PC-3 (cell line): ENCODE measurements at places on chromosomes 7 and 10.

DNA sequence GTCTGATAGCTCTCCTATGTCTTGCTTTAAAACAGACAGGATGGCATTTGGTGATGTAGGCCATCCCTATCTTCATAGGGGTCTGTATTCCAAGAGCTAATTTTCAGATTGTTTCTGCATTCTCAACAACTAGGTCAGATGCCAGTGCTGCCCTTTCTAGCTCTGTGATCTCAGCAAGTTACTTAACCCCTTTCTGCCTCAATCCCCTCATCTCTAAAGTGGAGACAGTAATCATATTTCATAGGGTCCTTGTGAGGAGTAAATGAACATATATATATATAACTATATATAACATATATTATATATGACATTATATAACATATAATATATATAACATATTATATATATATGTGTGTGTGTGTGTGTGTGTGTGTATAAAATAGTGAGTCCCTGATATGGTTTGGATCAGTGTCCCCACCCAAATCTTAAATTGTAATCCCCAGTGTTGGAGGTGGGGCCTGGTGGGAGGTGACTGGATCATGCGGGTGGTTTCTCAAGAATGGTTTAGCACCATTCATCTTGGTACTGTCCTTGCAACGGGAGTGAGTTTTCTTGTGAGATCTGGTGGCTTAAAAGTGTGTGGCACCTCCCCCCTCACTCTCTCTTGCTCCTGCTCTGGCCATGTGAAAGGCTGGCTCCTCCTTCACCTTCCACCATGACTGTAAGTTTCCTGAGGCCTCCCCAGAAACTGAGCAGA lies 45.2 kb downstream of the HIPK2 start:
- DNase-seq: no peak

DNA sequence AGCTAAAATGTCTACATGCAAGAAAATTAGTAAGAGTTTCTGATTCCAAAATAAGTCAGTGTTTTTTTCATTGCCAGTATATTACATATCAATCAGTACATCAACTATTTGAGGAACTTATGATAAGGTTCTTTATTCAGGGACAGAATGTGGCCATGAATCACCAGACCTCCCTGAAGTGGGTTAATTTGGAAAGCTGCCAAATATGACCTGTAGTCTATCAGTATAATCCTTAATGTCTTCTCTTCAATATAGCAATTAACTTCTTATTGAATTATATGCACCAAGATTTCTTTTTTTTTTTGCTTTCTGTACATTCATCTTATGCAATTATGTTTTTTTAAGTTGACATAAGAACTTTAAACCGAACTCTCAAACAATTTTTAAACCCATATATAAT lies 714.5 kb upstream of the POT1 start:
- no peak for DNase-seq

DNA sequence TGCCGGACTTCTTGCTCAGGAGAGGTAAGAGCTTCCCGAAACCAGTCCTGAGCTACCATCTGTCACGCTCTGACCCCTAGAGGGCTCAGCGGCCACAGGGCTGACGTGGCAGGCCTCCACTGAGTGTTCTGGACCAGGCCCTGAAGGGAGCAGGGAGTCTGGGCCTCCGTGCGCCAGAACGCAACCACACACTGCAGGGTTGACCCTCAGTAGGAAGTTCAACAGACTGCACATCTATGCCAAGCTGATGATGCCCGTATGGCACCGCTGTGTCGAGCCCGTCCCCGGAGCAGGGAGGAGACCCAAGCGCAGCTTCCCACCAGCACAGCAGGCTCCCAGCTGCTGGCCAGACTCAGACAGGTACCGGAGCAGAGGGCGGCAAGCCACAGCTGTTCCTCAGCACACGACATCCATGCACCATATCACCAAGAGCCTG lies 39.2 kb downstream of the CAMK2B start:
- no peak for DNase-seq

GRCh38 chr7:101557978-101558741 lies 70.9 kb downstream of the MYL10 start:
- no peak for DNase-seq

- DNase-seq: peak; percentile 20
Measured at GRCh38 chr7:1537535-1538412, 7.3 kb downstream of the MAFK start.

GRCh38 chr7:99041526-99041925 lies 102.4 kb downstream of the SMURF1 start:
- no peak for DNase-seq

DNA sequence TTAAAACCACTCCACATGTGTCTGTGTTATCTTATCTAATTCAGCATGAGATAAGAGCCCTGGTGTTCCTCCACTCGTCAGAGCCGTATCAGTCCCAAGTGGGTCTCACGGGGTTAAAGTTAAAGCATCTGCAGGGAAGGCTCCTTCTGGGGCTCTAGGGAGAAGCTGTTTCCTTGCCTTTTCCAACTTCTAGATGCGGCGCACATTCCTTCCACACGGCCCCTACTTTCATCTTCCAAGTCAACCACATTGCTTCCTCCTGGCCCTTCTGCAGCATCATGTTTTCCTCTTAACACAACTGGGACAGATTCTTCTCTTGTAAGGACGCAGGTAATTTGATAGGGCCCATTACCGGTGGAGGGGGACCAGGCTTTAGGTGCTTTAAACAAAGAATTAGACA lies 620.1 kb upstream of the DPP6 start:
- DNase-seq: no peak

- DNase-seq: no peak
Measured at GRCh38 chr10:132158823-132159222, 27.9 kb upstream of the DPYSL4 start.

- DNase-seq: peak; percentile 51
Measured at GRCh38 chr10:110901954-110902819, 16.8 kb downstream of the BBIP1 start.

- no peak for DNase-seq
Measured at GRCh38 chr10:97831259-97831658, 18.4 kb upstream of the GOLGA7B start.

- DNase-seq: no peak
Measured at GRCh38 chr10:91636892-91637291, 4.0 kb upstream of the PPP1R3C start.

DNA sequence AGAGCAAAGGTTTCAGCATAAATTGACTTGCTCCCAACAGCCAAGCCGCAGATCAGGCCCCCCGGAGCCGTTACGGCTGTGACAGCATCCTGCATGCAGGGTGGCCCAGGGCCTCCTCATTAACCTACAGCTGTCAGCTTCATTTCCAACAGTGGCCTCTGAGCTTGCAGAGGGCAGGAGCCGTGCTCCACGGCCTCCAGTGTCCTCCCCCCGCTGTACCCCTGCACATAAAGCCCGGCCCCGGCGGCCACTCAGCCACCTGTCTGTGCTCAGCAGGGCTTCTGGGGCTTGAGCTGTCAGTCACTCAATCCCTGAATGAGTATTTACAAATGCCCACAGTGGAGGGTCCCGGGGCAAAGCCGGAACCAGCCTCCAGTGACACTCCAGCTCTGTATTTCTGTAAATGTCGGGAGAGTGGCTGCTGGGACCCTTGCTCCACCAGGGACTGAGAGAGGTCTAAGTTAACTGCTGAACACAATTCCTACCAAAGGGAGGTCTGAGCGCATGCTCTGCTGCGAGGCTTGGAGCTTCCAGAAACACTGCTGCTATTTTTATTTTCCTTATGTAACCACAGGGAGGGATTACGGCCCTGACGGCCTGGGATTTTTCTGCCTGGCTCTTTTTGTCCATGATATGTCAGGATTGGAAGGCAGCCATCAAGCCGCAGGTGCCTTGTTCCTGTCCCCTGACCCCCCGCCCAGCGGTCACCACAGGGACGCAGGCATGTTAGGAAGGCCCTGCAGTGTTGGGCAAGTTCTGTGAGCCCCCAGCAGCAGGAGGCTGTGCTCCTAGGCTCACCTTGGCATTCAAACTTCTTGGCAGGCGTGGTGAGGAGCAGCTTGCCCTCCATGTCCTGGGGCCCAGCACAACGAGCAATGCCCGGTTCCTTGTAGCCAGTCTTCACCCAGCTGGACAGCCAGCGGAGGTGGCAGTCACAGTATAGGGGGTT lies 165.0 kb downstream of the SLIT1 start:
- no peak for DNase-seq

- DNase-seq: no peak
Measured at GRCh38 chr7:139885511-139885910, 56.4 kb downstream of the TBXAS1 start.

DNA sequence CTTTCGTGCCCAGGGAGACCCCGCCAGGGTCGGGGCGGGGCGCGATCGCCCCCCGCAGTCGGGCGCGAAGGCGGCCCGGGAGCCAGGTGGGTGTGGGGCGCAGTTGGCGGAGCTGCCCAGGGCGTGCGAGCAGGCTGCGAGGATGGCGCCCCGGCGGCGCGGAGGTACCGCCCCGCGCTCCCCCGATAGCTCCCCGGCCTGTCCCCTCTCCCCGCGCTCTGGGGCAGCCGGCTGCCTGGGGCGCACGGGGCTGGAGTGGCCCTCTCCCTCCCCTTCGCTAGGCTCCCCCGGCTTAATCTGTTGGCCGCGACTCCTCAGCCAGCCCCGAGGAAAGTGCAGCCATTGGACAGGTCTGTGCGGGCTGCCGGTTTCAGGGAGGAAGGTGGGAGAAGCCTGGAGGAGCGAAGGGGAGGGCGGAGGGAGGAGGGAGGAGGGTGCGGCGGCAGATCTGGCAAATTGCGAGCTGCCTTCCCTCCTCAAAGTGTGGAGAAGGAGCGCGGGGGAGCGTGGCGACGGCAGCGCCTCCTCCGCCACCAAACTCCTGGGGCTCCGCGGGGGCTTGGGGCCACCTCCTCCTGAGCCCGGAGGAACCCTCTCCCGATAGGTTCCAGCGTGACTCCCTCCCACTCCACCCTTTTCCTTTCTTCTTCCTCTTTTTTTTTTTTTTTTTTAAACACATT lies 361 bp upstream of the PLXDC2 start:
- DNase-seq: no peak

GRCh38 chr10:53401536-53401935 lies 629.0 kb upstream of the MBL2 start:
- DNase-seq: no peak

DNA sequence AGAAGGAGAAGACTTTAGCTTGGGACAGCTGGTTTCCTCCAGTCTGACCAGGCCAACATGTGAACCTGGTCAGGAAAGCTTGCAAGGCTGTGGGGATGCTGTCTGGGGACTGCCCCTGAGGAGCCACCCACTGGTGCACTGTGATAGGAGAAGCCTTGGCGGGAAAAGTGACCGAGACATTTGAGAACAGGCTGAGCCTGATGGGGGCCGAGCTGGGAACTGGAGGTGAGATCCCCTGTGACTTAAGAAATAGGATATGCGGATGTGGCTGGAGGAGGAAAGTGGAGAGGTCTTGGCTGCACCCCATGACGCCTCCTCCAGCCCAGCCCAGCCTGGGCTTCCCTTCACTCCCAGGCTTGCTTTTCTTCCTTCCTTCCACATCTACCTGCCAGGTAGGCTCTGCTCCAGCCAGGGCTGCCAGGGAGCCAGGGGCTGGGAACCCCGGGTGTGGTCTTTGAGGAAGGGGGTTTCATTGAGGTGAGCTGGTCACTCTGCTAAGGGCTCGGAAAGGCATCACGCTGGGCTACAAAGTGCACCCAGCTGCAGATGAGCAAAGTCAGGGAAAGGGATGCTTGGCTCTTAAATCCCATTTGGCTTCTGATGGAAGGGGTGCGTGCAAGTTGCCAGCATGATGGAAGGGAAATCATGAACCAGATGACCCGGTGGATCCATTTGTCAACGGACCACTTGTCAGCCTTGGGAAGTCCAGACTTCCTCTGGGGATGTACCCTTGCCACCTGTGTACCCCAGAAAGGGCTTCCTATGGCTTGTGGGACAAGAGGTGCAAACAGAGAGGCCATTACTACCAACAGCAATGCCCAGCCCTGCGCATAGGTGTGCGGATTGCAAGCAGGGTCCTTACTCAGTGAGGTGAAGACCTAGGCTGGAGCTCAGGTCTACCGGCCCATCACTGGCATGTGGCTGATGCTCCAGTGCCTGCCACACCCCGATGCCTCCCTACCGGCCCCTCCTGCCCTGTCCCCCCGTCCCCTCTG lies 66.3 kb downstream of the C10orf143 start:
- DNase-seq: no peak

- peak; percentile 79 for DNase-seq
Measured at GRCh38 chr7:156474241-156474743, 166.3 kb upstream of the RNF32 start.

DNA sequence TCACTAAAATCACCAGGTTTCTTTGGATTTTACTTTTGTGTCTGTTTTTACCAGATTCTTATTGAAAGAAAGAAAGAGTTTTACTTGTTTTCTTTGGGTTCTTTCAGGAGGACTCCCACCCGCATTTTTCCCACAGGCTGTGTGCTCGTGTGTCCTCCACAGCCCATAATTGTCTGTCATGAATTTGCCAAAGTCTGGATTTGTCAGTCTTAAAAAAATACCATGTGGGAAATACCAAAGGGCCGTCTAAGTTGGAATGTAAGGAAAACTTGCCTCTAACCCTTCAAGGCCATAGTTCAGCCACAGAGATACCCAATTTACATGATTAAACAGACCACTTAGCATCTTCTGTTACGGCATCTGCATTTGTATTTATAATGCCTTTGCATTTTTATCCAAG lies 41.3 kb upstream of the INHBA start:
- DNase-seq: no peak

GRCh38 chr7:113710310-113711096 lies 208.3 kb downstream of the PPP1R3A start:
- DNase-seq: peak; percentile 87

- no peak for DNase-seq
Measured at GRCh38 chr7:68783684-68784083, 814.6 kb upstream of the AUTS2 start.

DNA sequence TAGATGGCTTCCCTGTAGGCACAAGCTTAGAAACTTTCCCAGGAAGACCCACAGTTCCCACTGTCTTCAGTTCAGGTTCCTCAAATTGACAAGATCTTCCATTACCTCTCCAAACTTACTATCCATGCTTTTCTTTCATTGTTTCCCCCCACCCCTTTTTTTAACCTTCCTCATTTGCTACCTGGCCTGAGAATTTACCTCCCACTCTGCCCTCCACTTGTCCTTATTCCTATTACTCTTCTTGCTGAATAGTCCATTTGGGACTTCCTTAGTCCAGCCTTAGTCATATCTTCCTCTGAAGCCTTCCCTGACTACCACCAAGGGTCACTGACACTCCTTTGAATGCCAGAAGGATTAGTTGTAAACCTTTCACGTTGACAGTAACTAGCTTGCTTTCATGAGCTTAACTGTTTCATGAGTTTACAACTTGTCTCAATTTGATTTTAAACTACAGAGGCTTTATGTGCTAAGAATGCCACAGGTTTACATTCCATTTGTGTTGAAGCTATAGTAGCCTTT lies 1.2 kb upstream of the CALU start:
- DNase-seq: peak; percentile 83

- DNase-seq: no peak
Measured at GRCh38 chr7:85682833-85683620, 496.2 kb upstream of the SEMA3D start.

GRCh38 chr10:130711072-130711471 lies 574.9 kb downstream of the GLRX3 start:
- no peak for DNase-seq

DNA sequence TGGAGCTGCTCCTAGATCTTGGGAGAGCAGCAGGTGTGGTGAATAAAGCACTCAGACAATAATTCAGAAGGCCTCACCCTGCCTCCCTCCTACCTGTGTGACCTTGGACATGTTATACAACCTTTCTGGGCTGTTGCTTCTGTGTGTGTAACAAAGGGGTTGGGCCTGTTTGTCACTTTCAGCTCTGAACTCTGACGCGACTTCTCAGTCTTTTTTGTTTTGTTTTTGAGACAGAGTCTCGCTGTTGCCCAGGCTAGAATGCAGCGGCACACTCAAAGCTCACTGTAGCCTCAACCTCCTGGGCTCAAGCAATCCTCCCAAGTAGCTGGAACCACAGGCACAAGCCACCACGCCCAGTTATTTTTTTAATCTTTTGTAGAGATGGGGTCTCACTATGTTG lies 89.3 kb downstream of the DNMBP start:
- no peak for DNase-seq
